ENCODE measurements at places on chromosomes 7 and 10.

DNA sequence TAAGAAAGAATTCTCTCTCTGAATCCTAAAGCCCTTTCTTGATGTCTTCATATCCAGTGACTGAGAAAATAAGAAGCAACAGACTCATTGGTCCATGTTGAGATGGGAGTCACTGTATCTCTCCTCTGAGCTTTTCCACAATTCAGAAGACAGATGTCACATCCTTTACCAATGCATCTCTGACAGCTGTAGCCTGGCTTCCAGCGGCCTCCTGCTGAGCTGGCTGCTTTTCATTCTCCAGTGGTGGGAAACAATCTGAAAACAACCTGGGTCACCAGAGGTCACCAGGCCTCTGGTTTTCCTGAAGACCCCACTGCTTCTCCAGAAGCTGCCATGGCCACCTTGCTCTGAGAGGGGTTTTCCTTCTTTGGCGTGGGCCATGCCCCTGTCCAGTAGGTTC, 18.3 kb upstream of the RPA3 start:
- no peak for DNase-seq

DNA sequence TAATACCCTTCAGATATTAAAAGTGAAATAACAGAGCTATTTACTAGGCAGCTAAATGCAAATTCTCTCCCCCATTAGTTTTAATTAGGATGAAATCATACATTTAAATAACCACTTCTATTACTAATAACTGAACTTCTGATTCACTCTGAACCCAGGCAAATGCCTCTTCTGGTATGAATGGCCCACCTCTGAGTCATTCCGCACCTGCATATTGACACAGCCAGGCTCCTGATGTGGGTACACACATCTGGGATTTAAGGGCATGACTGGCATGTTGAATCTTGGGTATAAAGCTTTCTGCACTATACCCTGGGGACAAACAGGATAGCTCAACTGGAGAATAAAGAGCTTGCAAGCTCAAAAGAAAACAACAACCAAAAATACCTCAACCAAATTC, 140.9 kb downstream of the AUTS2 start:
- DNase-seq, result no peak

- DNase-seq, result no peak
These were observed 1.6 kb upstream of the RAMP3 start for GRCh38 chr7:45155941-45156340.

- DNase-seq, result peak; percentile 35
These were observed 19.7 kb upstream of the CCSER2 start for GRCh38 chr10:84308481-84309304.

DNA sequence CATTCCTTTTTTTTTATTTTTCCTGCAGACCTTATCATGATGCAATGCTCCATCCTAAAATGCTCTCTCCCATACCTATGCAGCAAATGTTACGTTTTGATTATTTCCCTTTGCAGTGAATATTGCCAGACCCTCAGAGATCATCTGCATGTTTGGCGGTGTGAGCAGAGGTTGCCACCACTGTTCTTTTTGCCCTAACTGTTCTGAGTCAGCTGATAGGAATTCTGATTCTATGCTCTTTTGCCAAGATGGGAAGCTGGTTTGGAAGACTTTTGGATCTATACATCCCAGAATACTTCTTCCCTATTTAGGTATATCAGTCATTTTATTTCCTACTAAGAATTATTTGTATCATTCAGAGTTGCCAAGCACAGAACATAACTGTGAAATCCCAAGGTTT, 130.5 kb downstream of the KLF6 start:
- DNase-seq, result no peak

- DNase-seq, result no peak
These were observed 13.2 kb upstream of the FRMPD2 start for GRCh38 chr10:48287417-48288391.
